Activated naive CD8-positive, alpha-beta T cell treated with anti-CD3 and anti-CD28 coated beads for 36 hours (primary cell): ENCODE measurements at places on chromosomes 4 and X. TPM values are rescaled to one million over a fixed set of nuclear protein-coding genes. Genes with fewer than 3 reads are reported as not detected.

DNA sequence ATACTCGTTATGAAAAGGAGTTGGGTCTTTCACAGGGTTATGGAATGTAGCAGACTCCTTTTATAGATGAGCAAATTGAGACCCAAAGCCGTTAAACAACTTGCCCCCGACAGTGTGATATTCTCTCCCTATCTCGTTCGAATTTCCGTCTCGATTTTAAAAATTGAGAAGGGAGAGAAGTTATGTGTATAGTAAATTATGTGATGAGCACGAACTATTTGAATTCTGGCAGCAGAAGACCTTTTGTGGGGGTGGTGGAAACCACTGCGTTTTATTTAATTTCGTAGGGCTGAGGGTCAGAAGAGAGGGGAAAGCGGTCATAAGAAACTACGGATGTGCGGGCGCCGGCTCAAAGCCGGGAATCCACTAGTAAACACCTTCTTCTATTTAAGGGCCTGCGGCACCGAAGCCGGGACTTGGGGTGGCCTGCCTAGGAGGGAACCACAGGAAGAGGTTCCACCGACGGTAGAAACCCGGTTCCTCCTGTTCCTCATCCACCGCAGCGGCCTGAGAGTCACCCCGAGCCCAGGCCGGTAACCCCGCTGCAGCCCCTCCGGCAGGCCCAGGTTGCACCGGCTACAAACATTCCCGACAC, 1.5 kb upstream of the DDX3X start:
- DNase-seq: no peak

GRCh38 chr4:8544282-8544681, 35.9 kb upstream of the GPR78 start:
- DNase-seq: no peak

The SSX3 gene
- total RNA-seq: not detected

DNA sequence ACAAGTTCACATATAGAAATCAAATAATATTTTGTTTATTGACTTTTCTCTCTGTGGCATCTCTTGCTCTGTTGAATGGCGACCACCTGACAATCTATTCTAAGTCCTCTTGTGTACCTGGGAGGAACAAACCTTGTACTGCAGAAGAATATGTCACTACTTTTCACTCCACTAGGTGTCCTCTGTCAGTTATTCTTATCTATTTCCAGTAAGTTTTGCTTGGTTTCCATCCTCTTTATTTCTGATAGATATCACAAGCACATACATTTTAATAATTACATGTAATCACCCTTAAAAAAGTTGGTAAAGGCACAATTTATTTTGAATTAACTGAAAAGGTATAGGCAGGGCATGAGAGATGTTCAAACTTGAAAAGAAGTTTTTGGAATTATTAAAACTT, 238.4 kb downstream of the SNCA start:
- DNase-seq: no peak

The SLC2A9 gene
- 1.1 TPM for total RNA-seq

GRCh38 chr4:41569961-41570360, 32.0 kb downstream of the LIMCH1 start:
- no peak for DNase-seq

GRCh38 chrX:133847340-133847994, 137.9 kb downstream of the GPC3 start:
- no peak for DNase-seq

The CHRDL1 gene
- total RNA-seq: not detected

DNA sequence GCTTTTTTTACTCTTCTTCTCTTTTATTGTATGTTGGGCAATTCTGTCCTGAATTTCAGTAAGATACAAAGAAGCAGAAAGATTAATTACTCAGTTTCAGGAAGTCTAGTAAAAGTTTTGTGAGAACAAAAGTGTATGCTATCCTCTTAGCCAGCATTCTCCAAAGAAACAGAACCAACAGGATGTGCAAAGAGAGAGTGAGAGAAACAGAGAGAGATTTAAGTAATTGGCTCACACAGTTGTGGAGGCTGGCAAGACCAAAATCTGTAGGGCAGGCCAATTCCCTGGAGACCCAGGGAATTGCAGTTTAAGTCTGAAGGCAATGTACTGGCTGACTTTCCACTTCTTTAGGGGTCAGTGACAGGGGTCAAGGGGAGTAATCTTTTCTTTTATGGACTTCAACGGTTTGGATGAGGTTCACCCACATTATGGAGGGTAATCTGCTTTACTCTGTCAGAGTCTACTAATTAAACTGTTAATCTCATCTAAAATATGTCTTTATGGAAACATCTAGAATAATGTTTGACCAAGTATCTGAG, 59.2 kb upstream of the SLC39A8 start:
- no peak for DNase-seq

- DNase-seq: no peak
Observed at GRCh38 chrX:38754818-38755718, 46.2 kb upstream of the MID1IP1 start.
